ENCODE measurements at places on chromosomes 11 and 22. TPM values are rescaled to one million over a fixed set of nuclear protein-coding genes. Genes with fewer than 3 reads are reported as not detected.

Gene CDON
- 17.1 TPM for total RNA-seq

- DNase-seq, result no peak
These were observed 688.3 kb upstream of the CHORDC1 start for GRCh38 chr11:90911192-90911591.

Gene APLNR
- total RNA-seq, result not detected

Gene HTR3A
- total RNA-seq, result 0.21 TPM

DNA sequence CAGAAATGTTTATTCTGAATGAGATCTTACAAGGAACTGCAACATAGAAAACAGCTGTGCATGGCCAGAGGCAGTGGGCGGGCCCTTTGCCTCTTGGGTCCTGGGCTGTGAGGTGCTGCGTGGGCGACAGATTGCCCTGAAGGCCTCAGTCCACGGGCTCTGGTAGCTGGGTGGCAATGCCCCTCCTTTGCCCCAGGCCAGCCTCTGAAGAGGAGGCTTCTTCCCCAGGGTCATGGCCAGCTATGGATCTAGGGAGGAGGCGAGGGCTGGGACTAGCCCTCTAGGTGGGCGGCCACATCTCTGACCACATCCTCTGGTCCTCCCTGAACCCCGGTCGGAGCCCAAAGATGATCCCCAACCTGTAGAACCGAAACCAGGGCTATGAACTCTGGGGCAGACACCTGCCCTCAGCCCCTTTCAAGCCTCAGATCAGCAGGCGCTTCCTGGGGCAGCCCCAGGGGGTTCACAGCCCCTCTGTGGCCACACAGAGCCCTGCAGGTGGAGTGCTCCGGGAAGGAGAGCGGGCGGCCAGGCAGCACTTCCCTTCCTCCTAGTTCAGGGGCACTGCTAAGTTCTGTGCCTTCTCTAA, 6.6 kb upstream of the CDC42BPG start:
- DNase-seq, result no peak

DNA sequence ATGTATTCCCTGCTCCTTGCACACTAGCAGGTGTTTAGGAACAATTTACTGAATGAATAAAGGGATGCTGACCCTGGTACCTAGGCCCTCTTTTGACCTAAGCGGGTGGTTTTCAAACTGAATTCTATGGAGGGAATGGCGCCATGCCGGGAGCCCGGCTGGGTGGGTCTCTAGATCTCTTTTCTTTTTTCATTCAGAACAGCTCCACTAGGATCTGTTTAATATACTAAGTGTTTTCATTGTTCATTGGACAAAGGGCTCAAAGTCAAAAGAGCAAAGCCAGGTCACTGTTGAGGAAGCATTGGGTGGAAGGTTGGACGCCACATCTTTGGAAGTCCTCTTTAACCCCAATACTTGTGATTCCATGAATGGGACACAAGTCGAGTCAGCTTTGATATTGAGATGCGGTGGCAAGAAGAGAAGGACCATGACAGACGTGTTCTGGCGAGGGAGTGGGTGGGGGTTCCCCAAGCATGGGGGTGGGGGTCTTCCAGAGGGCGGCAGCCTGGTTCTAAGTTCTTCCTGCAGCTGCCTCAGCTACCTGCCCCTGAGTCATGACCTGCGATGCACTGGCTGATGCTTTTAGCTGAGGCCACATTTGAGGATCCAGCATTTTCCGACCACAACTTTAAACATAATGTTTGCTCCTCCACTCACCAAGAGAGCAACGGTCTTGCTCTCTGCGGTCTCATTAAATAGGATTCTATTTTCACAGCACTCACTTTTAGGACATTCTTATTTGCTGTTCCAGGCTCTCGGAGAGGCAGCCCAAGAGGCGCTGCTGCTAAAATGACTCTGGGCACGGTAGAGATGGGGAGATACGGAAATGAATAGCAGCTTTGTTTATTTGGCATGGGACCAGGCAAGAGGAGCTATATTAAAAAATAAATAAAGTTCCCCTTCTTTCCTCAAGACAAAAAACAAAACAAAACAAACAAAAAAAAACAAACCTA, 100.6 kb downstream of the FBXO7 start:
- no peak for DNase-seq

GRCh38 chr11:30351061-30351460, 28.2 kb downstream of the ARL14EP start:
- no peak for DNase-seq

DNA sequence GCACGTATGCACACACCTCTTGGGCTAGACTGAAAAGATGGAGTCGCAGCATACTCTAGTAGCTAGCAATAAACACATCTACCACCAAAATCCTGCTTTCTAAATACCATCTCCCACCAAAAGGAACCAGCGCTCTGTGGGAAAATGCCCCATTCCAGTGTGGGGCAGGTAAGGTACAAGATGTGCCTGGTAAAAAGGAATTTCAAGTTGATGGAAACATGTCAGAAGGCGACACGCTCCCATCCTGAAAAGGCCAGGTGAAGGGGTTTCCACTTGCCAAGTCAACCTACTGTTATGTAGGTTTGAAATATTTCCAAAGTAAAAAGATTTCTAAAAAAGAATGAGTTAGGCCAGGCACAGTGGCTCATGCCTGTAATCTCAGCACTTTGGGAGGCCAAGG, 8.8 kb downstream of the DGCR2 start:
- no peak for DNase-seq

- peak; percentile 7 for DNase-seq
These were observed 20.0 kb upstream of the CASP12 start for GRCh38 chr11:104918113-104918824.

- no peak for DNase-seq
These were observed 3.1 kb upstream of the PTGDR2 start for GRCh38 chr11:60858731-60859464.

Gene CD82
- 26.1 TPM for total RNA-seq

- DNase-seq, result no peak
These were observed 432.1 kb upstream of the DDI1 start for GRCh38 chr11:103604310-103604709.

Gene OR51E2
- not detected for total RNA-seq

- no peak for DNase-seq
These were observed 155.6 kb upstream of the NCAM1 start for GRCh38 chr11:112805658-112806057.

DNA sequence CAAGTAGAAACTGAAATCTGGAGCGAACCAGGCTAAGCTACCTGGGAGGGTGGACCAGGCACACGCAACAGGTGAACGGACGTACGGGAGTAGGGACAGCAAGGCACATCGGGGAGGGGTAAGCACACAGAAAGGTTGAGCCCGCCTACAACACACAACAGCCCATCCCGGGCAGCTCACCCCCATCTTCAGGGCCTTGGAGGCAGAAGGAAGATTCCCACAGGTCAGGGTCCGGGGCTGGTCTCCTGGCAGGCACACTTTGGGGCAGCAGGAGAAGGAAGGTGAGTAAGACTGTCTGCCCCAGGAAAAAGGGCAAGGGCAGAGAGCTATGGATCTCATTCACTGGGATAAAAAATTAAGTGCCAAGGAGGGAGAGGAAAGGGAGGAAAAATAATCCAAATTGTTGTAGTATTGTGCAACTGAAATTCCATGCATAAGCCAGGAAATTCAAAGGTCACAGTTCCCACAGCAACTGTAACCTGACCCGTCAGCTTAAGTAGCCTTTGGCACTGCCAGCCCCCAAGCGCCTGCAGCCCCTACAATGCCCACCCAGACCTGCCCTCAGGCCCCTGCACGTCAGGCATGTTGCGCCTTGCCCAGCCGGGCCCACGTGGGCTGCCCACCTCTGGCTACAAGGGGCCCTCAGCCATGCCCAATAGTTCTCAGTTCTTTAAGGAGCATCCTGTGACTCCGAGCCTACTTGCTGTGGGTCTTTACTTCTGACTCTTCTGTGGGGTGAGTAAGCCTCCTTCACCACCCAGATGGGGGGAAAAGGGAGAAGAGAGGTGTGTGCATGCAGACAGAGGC, 51.8 kb downstream of the MICAL3 start:
- DNase-seq, result no peak

Gene SLC22A12
- total RNA-seq, result not detected

Gene H19
- 1,268 TPM for total RNA-seq

DNA sequence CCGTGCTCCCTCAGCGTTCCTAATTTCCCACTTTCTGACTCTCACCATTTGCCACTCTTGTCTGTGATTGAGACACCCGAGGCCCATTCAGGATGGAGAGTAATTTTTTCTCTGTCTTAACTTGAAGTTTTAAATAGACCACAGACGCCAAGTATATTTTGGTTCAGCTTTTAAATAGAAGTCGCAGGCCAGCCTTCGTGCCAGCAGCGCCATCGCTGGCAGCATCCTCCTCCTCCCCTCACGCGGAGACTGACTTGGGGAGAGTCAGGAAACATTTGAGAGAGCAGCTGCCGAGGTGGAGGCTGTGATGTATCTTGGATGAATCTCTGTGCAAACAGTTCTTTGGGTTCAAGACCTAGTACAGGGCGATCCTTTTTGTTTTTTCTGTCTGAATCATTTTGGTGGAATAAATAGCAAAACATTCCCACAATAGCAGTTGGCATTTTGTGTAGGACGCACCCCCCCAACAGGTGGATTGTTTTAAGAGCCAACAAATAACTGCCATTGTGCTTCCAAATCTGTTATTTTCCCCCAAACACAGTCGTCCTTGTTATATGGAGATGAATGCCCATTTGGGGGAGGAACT, 889 bp upstream of the DMC1 start:
- no peak for DNase-seq

Gene TECTA
- total RNA-seq, result 0.15 TPM

DNA sequence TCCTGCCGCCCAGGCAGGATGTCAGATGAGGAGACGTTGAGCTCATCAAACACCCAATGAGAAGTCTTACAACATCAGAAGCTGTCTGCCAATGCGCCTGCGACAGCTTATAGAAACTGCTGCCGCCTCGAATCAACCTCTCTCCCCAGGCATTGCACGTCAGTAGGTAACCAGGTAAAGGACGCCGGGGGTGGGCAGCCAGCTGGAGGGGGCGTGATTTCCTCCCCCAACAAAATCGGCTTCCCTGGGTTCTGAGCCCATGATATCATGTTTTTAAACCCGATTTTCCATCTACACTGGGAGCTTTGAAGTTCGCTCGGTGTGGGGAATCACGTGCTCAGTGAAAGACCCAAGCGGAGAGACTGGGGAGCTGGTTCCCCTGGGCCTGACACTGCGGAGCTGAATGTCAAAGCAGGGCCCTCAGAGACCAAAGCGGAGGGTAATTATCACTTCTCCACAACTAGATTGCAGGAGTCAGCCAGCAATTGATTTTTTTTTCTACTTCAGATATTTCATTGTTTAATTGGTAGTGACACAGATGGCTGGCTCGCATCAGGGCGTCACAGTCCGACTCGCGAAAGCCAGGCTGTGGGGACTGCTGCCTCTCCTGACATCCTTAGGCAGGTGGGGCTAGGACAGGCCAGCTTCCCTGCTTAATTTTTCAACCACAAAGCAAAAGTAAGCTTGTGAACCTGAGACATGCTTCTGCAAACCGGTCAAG, 15.4 kb downstream of the FAM83F start:
- DNase-seq, result no peak

DNA sequence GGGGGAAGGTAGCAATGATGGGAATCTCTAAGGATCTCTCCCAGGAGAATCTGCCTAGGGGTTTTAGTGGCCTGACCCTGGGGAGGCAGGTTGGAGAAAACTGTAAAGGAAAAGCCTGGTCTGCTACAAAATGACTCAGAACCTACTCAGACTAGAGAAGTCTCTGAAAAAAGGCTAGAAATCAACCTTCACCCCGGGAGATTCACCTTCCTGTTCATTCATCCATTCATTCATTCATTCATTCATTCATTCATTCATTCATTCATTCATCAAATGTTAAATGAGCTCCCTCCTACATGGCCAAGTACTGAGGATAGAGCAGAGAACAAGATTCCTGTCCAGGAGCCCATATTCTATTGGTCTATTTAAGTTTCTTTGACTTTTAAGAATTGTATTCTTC, 8.9 kb upstream of the ANKK1 start:
- DNase-seq, result no peak

Gene C11orf42
- not detected for total RNA-seq

GRCh38 chr11:104095791-104096190, 59.4 kb downstream of the DDI1 start:
- DNase-seq, result no peak

DNA sequence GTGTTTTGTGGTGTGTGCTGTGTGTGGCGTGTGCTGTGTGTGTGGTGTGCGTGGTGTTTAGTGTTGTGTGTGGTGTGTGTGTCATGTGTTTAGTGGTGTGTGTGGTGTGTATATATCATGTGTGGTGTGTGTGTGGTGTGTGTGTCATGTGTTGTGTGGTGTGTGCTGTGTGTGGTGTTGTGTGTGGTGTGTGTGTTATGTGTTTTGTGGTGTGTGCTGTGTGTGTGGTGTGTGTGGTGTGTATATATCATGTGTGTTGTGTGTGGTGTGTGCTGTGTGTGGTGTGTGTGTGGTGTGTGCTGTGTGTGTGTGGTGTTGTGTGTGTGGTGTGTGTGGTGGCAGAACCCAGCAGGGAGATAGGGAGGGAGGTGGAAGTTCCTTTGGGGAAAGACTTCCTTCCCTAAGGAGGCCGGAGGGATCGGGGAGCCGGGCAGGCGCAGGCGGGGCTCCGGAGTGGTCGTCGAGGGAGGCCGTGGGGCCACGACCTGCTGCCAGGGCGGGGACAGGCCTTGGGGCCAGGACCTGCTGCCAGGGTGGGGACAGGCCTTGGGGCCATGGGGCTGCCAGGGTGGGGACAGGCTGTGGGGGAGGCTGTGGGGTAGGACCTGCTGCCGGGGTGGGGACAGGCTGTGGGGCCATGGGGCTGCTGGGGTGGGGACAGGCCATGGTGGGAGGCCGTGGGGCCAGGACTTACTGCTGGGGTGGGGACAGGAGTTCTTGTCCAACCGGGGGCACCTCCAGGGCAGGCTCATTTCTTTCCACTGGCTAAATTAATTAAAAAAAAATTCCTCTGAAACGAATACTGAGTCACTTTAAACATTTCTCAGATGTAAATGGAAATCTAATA, 15.2 kb downstream of the PIM3 start:
- DNase-seq, result no peak

DNA sequence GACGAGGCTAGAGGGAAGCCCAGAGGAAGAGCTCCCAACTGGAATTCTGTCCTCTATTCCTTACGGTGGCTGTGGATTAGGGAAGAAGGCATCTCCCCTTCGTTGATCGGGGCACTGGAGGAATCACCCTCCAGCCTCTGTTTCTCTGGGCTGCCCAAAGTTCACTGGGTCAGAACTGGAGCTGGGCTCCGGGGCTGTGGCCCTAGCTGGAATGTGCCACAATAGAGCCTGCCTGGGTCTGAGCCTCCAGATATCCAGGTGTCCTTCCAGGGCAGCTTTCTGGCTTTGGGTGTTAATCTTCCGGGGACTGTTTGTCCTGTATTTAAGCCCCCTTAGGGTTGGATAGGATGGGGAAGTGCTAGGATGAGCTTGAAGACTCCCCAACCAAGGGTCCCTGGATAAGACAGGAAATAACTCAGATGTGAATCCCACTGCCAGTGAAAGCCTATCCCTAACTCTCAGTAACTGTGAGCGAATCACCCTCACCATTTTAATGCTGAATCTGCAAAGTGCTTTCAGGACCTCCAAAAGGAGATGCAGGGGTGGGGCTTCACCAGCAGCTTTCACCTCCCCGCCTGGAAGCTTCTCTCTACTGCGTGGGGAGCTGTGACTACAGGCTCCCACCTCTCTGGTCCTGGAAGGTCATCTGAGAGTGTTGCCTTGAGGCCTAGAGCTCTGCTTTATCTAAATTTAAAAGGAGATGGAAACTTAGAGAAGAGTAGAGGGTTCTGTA, 9.5 kb downstream of the YPEL4 start:
- no peak for DNase-seq

Gene ZP1
- total RNA-seq, result not detected

Gene PRRG4
- total RNA-seq, result 0.87 TPM

Gene KRTAP5-9
- not detected for total RNA-seq

Gene FGF19
- not detected for total RNA-seq
